ENCODE measurements at places on chromosomes 4 and X.

DNA sequence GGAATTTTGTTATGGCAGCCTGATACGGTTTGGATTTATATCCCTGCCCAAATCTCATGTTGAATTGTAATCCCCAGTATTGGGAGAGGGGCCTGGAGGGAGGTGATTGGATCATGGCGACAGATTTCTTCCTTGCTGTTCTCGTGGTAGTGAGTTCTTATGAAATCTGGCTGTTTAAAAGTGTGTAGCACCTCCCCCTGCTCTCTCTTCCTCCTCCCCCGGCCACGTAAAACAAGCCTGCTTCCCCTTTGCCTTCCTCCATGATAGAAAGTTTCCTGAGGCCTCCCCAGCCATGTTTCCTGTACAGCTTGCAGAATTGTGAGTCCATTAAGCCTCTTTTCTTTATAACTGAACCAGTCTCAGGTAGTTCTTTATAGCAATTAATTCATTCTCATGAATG is 37.9 kb downstream of the SUPT20HL2 start:
- DNase-seq: no peak

DNA sequence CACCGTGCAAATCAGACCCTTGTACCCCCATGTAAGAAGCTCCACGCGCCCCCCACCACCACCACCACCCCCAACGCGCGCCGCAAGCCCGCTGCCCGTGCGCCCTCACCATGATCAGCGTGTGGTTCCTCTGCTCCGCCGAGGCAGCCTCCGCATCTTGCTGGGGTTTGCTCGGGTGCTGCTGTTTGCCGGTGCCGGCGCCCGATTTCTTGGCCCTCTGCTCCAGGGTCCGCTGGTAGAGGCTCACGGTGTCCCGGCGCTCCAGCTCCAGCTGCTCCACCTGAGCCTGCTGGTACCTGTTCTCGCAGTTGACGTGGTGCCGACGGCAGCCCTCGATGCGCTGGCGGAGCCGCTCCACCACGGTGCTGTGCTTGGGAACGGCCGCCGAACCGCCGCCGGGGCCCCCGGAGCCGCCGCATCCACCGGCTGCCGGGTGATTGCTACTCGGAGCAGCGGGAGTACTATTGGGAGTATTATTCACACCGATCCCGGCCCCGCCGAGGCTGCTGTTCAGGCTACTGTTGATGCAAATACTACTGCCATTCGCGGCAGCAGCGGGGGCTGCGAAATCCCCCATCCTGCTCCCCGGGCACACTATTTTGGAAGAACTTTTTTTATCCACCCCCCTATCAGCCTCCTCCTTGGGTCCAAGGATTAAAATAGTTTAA is 1.1 kb downstream of the MAML3 start:
- DNase-seq: peak; percentile 28

GRCh38 chr4:47858006-47858405 is 20.1 kb upstream of the CORIN start:
- DNase-seq: no peak

- DNase-seq: no peak
Measured at GRCh38 chrX:39096599-39096998, 295.3 kb downstream of the MID1IP1 start.

- no peak for DNase-seq
Measured at GRCh38 chr4:113409181-113409580, 352.4 kb downstream of the CAMK2D start.

- no peak for DNase-seq
Measured at GRCh38 chr4:36054694-36055422, 189.5 kb downstream of the ARAP2 start.

- DNase-seq: no peak
Measured at GRCh38 chr4:12507868-12508481, 976.2 kb downstream of the RAB28 start.

- DNase-seq: no peak
Measured at GRCh38 chr4:71526637-71527406, 188.0 kb downstream of the SLC4A4 start.

DNA sequence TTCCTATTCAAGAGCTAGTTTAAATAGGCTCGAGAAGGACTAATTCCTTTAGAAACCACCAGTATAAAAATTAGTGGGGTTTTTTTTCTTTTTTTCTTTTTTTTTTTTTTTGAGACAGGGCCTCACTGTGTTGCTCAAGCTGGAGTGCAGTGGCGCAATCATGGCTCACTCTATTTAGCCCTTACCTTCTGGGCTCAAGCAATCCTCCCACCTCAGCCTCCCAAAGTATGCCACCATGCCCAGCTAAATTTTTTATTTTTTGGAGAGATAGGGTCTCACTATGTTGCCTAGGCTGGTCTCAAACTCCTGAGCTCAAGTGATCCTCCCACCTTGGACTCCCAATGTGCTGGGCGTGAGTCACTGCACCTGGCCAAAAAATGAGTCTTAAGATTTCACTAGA is 52.8 kb downstream of the APOO start:
- no peak for DNase-seq

GRCh38 chr4:4875147-4875546 is 15.7 kb downstream of the MSX1 start:
- DNase-seq: no peak

GRCh38 chr4:26077756-26078155 is 163.7 kb downstream of the SMIM20 start:
- no peak for DNase-seq

GRCh38 chrX:128616933-128617332 is 564.7 kb upstream of the ACTRT1 start:
- no peak for DNase-seq

GRCh38 chr4:98748609-98749008 is 90.2 kb upstream of the TSPAN5 start:
- no peak for DNase-seq

GRCh38 chrX:115324194-115324593 is 34.7 kb downstream of the LUZP4 start:
- no peak for DNase-seq

DNA sequence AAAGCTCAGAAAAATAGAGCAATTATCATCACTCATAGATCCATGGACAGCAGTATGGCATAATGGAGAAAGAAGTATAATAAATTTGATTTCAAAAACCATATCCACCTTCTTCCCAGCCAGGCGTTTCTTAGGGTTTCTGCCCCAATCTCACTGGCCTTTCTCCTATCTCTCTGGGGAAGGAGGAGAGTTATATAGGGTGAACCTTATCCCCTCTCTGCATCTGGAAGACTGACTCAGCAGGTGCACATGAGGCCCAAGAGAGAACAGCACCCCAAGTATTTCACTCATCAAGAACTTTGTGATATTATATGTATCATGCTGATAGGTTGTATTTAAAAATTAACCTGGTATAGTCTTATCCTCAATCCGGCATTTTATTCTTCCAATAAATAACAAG is 318.8 kb upstream of the RASGEF1B start:
- no peak for DNase-seq

GRCh38 chr4:22458098-22458497 is 57.8 kb downstream of the ADGRA3 start:
- DNase-seq: no peak

DNA sequence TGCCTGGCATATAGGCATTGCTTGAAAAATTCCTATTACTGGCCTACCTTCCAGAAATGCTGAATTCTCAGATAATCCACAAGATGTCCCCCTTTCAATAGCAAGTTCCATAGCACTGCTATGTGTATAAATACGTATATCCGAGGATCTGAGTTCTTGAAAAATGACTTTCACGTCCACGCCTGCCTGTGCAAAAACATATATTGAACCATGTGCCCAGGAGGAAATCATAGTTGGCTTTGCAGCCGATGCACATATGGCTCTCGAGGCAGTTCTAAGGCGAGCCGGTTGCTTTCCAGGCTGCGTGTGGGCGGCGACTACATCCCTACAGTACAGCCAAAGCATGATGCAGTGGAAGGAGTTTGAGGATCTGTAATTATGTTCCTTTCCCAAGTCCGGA is 55.4 kb upstream of the ESX1 start:
- DNase-seq: no peak

All from CD4-positive, alpha-beta T cell treated with Interleukin-2 at 100 ng/mL for 4 hours (primary cell).